Stimulated activated CD4-positive, alpha-beta T cell treated with anti-CD3 and anti-CD28 coated beads, Interleukin-15, amount 100 ng/mL, for 24 hours (primary cell): ENCODE measurements at places on chromosomes 7 and 10.

GRCh38 chr10:3010816-3011460 lies 56.4 kb upstream of the PFKP start:
- DNase-seq: no peak

DNA sequence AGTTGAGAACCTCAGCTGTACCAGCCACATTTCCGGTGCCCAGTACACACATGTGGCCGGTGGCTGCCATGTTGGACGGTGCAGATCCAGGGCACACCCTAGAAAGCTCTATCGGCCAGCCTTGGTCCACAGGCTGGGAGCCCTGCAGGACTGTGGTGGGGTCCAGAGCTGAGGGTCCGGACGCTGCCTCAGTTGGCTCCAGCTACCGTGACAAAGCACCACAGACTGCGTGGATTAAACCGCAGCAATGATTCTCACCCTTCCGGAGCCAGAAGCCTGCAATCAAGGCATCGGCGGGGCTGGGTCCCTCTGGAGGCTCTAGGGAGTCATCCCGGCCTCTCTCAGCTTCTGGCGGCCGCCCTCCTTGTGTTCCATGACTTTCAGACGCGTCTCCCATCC lies 50.1 kb downstream of the PDGFA start:
- no peak for DNase-seq

- no peak for DNase-seq
Observed at GRCh38 chr10:31393844-31394243, 74.8 kb downstream of the ZEB1 start.

- DNase-seq: no peak
Observed at GRCh38 chr7:105719395-105719794, 138.1 kb upstream of the EFCAB10 start.

DNA sequence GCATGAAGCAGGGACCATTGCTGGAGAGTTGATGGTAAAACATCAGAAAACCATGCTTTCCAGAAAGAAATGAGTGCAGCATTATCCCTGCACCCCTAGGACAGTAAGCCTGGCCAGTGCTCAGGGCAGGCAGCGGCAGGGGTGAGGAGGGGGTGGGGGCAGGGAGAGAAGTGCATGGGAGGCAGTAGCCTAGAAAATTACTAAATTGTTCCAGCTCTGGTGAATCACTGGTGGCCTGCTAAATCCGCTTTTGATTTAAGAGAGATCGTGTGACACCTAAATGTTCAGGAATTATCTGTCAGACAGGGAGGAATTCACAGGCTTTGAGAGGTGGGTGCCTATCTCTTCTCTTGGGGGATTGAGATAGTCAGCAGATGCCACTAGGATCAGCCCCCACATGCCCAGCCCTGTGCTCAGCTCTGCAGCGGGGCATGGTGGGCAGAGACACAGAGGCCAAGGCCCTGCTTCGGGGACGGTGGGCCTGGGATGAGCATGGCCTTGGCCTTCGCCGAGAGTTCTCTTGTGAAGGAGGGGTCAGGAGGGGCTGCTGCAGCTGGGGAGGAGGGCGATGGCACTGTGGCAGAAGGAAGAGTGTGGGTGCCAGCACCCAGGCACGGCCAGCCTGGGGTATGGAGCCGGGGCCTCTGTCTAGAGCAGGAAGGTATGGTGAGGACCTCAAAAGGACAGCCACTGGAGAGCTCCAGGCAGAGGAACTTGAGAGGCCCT lies 5.0 kb upstream of the AQP1 start:
- DNase-seq: no peak

GRCh38 chr10:100510533-100511308 lies 8.9 kb downstream of the SEC31B start:
- peak; percentile 71 for DNase-seq

GRCh38 chr7:151637781-151638261 lies 118.1 kb upstream of the RHEB start:
- DNase-seq: no peak

- no peak for DNase-seq
Observed at GRCh38 chr10:120748519-120748918, 102.6 kb upstream of the WDR11 start.

DNA sequence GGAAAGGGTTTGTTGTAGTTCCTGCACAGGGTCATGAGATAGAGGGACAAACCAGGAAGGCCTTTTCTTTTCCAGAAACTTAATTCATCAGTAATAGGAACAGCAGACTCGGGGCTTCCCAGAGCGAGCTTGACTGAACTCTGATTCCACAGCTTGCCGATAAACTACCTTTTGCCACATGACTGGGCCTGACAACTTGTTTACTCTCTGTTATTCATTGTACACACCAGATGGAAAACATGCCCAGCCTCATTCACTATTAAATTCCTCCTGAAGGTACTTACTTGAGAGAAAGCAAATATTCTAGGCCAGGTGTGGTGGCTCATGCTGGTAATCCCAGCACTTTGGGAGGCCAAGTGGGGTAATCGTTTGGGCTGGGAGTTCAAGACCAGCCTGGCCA lies 77.1 kb upstream of the FGFR2 start:
- DNase-seq: no peak

- no peak for DNase-seq
Observed at GRCh38 chr10:92164036-92164696, 126.7 kb downstream of the CPEB3 start.

- DNase-seq: no peak
Observed at GRCh38 chr7:70582927-70583895, 548.7 kb upstream of the GALNT17 start.

GRCh38 chr10:30827531-30828120 lies 198.1 kb upstream of the LYZL2 start:
- DNase-seq: no peak

GRCh38 chr7:14936554-14936953 lies 34.0 kb upstream of the DGKB start:
- no peak for DNase-seq

DNA sequence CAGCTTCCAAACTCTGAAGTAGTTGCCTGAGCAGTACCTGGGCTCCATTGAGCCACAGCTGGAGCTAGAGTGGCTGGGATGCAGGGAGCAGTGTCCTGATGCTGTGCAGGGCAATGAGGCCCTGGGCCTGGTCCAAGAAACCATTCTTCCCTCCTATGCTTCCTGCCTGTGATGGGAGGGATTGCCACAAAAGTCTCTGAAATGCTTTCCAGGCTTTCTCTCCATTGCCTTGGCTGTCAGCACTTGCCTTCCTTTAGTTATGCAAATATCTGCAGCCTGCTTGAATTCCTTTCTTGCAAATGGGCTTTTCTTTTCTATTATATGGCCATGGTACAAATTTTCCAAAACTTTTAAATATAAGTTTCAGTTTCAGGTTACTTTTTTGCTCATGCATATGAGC lies 972.2 kb upstream of the MBL2 start:
- no peak for DNase-seq

GRCh38 chr7:135522509-135522908 lies 12.6 kb upstream of the CNOT4 start:
- DNase-seq: no peak

DNA sequence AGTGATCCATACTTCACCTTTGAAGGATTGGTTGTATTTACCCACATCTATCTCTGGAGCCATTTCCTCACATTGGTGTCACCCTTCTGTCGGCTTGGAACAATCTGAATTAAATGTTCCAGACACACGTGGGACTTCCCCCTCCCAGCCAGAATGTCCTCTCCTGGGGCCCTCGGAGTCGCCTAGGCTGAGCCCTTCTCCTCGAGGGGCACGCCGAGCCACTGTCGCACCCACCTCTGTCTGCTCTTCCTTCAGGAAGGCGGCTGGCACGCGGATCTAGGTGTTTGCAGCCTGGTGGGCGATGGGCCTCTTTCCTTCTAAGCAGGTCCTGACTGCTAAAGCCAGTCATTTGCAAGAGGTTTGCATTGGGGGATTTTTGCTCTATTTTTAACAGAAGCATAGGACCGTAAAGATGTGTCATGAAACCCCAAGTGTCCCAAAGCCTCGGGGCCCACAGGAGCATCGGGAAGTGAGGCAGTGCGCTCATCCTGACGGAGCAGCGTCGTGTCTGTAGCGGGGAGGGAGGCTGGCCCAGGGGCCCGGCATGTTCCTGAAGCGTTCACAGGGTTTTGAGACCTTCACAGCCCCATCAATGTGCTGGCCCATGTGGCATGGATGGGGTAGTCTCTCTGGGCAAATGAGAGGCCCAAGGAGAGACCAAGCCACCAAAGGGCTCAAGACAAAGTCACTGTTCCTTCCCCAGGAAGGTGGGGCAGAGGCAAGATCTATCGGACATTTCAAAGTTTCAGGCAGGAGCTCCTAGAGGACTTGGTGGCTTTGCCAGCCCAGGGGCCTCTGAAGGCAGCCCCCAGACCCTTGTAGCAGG lies 86.7 kb downstream of the RGS10 start:
- no peak for DNase-seq

DNA sequence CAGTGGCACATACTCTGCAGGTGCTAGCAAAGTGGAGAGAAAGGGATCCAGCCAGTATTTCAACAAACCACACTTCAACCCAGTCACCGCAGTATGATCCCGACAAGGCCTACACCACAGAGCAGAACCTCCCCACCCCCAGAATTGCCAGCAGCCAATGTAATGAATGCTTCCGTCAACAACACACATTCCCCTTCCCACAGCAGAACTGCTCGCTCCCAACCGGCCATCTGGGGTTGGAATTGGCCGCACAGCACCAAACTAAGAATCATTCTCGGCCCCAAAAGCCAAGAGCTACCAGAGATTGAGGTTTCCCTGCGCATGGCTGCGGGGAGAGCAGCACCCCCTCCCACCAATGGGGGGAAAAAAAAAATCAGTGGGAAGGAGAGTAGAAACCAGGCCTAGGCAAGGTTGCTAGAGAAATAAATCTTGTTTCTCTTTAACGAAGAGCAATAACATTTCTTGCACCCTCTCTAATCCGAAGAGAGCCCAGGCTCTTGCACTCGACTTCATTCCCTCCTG lies 1.1 kb downstream of the WASL start:
- DNase-seq: peak; percentile 58

- no peak for DNase-seq
Observed at GRCh38 chr7:94052398-94053180, 48.4 kb upstream of the BET1 start.

GRCh38 chr7:41492603-41493002 lies 210.3 kb downstream of the INHBA start:
- DNase-seq: no peak

- DNase-seq: no peak
Observed at GRCh38 chr7:2499181-2499580, 20.4 kb upstream of the LFNG start.

GRCh38 chr10:44965651-44966097 lies 6.1 kb downstream of the RASSF4 start:
- DNase-seq: no peak

GRCh38 chr7:2360796-2361195 lies 6.2 kb downstream of the EIF3B start:
- DNase-seq: no peak

GRCh38 chr10:423178-423577 lies 266.3 kb downstream of the DIP2C start:
- DNase-seq: no peak

GRCh38 chr7:8601121-8601520 lies 167.7 kb downstream of the NXPH1 start:
- DNase-seq: no peak

GRCh38 chr7:42763137-42763551 lies 148.7 kb downstream of the C7orf25 start:
- DNase-seq: peak; percentile 8

DNA sequence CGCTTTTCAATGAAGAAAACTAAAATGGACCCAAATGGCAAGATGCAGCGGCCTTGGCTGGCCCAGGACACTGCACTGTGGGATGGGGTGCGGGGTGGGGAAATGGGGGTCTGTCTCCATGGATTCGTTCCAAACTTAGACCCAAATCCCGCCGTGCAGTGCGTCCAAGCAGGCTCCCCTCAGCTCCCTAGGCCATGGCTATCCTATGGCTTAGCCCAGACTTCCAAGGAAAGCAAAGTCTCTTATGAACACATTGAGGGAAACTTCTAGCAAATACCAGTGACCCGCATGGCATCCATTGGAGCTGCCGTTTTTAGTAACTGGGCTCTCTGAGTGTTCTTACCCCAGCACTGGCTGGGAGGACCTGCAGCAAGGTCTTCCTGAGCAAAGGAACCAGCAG lies 122.5 kb downstream of the EBF3 start:
- DNase-seq: no peak

DNA sequence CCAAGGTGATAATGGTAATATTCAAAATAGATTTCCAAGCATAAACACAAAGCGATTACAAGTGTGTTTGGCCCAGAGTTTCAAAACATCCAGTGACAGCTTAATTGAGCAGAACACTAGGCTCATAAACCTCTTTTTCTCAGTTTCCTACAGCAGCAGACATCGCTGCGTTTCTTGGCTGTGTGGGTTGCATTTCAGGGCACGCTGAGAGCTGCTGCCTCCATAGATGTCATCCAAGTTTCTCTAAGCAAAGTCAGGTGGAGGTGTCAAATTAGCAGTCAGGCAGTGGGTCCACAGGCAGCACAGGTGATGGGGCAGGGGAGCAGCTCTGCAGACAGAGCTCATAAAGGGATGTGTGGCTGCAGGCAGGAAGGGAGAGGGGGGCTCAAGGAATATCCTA lies 50.5 kb upstream of the COL13A1 start:
- DNase-seq: no peak

DNA sequence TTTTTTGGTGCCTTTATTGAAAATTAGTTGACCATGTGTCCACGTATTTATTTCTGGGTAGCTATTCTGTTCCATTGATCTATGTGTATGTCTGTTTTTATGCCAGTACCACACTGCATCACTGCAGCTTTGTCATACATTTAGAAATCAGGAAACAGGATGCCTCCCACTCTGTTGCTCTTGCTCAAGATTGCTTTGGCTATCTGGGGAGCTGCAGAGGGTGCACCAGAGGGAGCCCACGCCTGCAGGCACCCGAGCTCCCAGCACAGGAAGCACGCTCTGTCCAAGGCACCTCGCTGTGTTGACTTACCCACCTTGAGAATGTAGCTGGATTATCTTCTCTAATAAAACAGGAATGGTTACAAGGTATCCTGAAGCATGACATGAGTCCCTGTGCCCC lies 301.7 kb downstream of the TCERG1L start:
- no peak for DNase-seq

GRCh38 chr7:27128034-27128433 lies 2.5 kb downstream of the HOXA4 start:
- DNase-seq: no peak

- DNase-seq: peak; percentile 48
Observed at GRCh38 chr7:21507627-21508343, 35.1 kb upstream of the DNAH11 start.

GRCh38 chr10:8435186-8436055 lies 380.9 kb downstream of the GATA3 start:
- no peak for DNase-seq

GRCh38 chr10:32007026-32007425 lies 49.2 kb downstream of the KIF5B start:
- no peak for DNase-seq

DNA sequence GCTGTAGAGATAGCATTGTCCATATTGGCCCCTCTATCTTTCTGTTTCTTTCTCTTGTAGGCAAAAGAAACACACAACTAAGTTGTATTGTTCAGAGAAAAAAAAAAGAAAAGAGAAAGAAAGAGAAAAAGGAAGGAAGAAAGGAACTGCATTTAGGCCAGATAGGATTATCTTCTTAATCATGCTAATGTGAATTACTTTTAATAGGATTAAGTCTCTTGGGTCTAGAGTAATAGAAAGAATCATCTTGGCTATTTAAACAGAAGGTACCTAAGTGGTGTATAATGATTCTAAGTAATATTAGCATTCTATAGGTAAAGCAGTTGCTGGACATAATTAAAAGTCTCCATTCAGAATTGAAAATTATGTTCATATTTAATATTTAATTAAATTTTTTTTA lies 42.2 kb downstream of the GPR85 start:
- no peak for DNase-seq
